ENCODE measurements at places on chromosomes 2 and 18.

GRCh38 chr2:189163889-189164288, 15.7 kb downstream of the COL5A2 start:
- no peak for DNase-seq

GRCh38 chr18:79327199-79327721, 68.5 kb upstream of the NFATC1 start:
- no peak for DNase-seq

DNA sequence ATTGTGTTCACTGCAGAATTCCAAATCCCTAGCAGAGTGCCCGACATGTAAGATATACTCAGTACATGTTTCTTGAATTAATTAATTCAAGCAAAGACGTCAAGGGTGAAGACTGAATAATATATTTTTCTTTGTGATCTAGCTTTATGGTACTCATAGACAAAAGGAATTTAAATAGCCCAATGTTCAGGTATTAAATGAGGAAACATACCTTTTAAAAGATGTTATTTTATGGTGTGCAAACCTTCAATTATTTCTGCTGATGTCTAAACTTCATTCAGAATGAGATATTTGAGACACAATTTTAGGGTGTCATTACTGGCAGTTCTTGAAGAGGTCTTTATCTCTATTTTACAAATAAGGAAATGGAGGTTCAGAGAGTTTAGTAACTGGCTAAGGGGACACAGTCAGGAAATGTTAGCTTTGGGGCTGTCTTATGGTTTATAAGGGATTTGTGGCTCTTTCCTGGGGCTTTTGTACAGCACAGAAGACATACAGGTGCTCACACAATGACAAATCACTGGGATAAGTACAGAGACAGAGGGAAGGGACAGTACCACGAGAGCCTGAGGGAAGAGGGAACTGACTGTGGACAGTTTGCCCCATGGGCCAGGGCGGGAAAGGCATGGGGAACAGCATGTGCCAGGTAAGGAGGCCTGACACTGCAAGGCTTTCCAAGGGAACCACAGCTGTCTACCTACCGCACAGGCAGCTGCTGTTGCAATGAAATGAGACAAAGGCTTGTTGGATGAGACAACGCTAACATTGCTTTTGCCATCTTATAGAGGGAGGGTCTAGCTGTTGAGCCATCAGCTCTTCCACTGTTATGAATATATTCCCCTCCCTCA, 155.3 kb downstream of the DDX1 start:
- DNase-seq: no peak

DNA sequence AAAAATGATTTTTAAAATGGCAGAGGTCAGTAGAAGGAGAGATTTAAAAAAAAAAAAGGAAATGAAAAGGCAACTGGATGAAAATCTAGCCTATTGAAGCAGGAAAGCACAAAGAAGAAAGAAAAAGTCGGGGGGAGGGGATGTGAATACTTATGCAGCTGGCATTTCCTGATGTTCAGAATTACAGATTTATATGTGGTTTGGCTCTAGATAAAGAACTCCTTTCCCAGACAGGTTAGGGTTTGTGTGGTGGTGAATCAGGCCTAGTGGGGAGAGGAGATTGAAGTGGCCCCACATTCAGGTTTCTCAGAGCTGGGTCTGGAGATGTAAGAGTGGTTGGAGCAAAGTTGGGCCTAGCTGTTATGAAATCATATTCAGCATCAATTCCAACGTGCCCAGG, 394.4 kb downstream of the FIGN start:
- no peak for DNase-seq

DNA sequence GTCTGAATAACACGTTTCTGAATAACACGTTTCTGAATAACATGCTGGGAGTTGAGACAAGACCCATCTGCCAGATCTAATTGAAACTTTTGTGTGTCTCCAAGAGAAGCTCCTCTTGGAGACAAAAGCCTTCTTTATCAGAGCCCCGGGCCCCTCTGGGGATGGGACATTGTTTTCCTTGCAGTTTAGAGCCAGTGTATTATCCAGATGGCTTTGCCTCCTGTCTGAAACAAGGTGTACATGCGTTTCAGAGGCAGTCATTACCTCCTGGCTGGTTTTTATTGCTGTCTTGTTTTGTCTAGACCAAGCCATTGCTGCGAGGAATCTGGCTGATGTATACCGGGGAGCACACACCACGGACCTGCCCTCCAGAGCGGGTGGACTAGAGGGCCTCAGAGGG, 7.8 kb downstream of the FOSL2 start:
- no peak for DNase-seq
